ENCODE measurements at places on chromosomes 3 and 15. TPM values are rescaled to one million over a fixed set of nuclear protein-coding genes. Genes with fewer than 3 reads are reported as not detected.

ATP2C1 gene
- 34.3 TPM for total RNA-seq

MEX3B gene
- 4.3 TPM for total RNA-seq

PPIP5K1 gene
- 5.1 TPM for total RNA-seq

DPPA2 gene
- total RNA-seq: not detected

GP9 gene
- not detected for total RNA-seq

KIF15 gene
- total RNA-seq: 8.9 TPM

MYRIP gene
- not detected for total RNA-seq

FOXB1 gene
- total RNA-seq: not detected

KLHL25 gene
- 8.7 TPM for total RNA-seq

GOLGA6B gene
- not detected for total RNA-seq

TMOD2 gene
- total RNA-seq: 1.7 TPM

CACNA2D2 gene
- 0.28 TPM for total RNA-seq

TTC21A gene
- 1.4 TPM for total RNA-seq

SOX2 gene
- total RNA-seq: 1.2 TPM

NGRN gene
- 119 TPM for total RNA-seq

C3orf20 gene
- total RNA-seq: not detected

LTF gene
- not detected for total RNA-seq

TRIM42 gene
- not detected for total RNA-seq

SUCNR1 gene
- total RNA-seq: not detected

ALDH1A3 gene
- total RNA-seq: 31.2 TPM

AP4E1 gene
- 7.8 TPM for total RNA-seq

NUTM1 gene
- total RNA-seq: not detected

CLDN18 gene
- total RNA-seq: not detected

ILDR1 gene
- not detected for total RNA-seq

PARL gene
- 63.6 TPM for total RNA-seq

NRROS gene
- not detected for total RNA-seq

CA12 gene
- 158 TPM for total RNA-seq

TNIK gene
- total RNA-seq: 2.0 TPM

NOX5 gene
- total RNA-seq: 0.31 TPM

SCN5A gene
- 0.70 TPM for total RNA-seq

HRH1 gene
- 9.7 TPM for total RNA-seq

PRR23A gene
- not detected for total RNA-seq

GPR176 gene
- total RNA-seq: 11.0 TPM

GPR171 gene
- total RNA-seq: not detected

GHSR gene
- total RNA-seq: not detected

XIRP1 gene
- total RNA-seq: 0.07 TPM

AHSG gene
- total RNA-seq: 0.11 TPM

WDR76 gene
- total RNA-seq: 11.7 TPM

ACTC1 gene
- total RNA-seq: 0.22 TPM

CYP8B1 gene
- not detected for total RNA-seq

MOBP gene
- total RNA-seq: not detected

SERPINI2 gene
- not detected for total RNA-seq

BUB1B gene
- total RNA-seq: 30.7 TPM

CNTN4 gene
- total RNA-seq: not detected

C2CD4A gene
- total RNA-seq: not detected

SLC25A26 gene
- total RNA-seq: 18.5 TPM

ARGFX gene
- total RNA-seq: not detected

ERICH6 gene
- not detected for total RNA-seq

HOMER2 gene
- 11.5 TPM for total RNA-seq

PLSCR5 gene
- total RNA-seq: not detected

XCR1 gene
- not detected for total RNA-seq

CCDC9B gene
- 18.7 TPM for total RNA-seq

EPHA6 gene
- 0.09 TPM for total RNA-seq

CCDC54 gene
- not detected for total RNA-seq

TMEM40 gene
- total RNA-seq: 0.29 TPM
